ENCODE measurements at places on chromosomes 12 and 14. TPM values are rescaled to one million over a fixed set of nuclear protein-coding genes. Genes with fewer than 3 reads are reported as not detected.
A peak's percentile ranks its signal among the peaks of the same experiment; 100 is the strongest.

DNA sequence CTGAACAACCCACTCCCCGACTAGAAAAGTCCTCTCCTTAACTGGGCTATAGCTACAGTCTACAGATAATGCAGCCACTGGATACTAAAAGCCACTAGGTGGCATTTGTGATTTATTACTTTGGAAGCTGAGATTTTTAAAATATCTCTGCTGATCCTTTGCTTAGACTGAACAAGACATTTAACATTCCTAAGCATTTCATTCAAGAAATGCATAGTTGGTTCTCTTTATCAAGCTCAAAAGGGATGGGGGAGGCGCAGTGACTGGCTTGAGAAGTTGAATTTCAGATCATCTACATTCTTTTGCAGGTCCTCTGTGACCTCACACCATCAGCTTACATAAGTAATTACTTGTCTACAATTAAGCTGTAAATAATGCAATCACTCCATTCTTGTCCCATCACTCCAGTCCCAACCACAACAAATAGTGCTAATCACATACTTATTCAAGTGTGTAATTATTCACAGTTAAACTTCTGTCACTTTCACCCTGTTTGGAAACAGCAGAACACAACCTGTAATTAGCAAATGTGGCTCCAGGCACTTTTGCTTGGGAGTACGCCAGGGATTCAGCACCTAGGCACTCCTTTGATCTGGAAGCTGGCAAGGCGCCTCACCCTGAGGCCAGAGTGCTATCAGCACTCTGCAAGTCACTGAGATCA is 203.6 kb downstream of the NOVA1 start:
- peak; percentile 44 for DNase-seq

GRCh38 chr14:59629444-59630287 is 53.1 kb upstream of the CCDC175 start:
- no peak for DNase-seq

- peak; percentile 97 for DNase-seq
These were observed 136.4 kb upstream of the KRAS start for GRCh38 chr12:25386831-25387731.

- no peak for DNase-seq
These were observed 38.4 kb downstream of the MLXIP start for GRCh38 chr12:122116707-122117535.

DNA sequence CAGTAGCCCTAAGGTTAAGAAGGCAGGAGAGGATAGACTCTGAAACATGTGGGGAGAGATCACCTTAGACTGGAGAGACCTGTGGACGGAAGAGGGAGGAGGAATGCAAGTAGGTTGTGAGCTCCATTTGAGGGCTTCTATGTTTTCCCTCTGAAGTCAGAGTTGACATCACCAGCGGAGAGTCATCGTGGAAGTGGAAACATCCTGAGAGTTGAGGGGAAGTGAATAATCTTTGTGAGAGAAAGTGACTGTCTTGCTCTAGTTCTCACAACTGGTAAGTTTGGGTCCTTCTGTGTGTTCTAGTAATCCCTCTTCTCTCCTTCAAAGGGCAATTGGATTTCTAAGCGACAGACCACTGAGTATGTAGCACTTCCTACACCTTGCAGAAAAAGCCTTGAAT is 103.6 kb upstream of the CCND2 start:
- DNase-seq, result no peak

- no peak for DNase-seq
These were observed 6.3 kb downstream of the NUAK1 start for GRCh38 chr12:106132175-106133135.

- no peak for DNase-seq
These were observed 18.5 kb upstream of the PGF start for GRCh38 chr14:74973905-74974363.

DNA sequence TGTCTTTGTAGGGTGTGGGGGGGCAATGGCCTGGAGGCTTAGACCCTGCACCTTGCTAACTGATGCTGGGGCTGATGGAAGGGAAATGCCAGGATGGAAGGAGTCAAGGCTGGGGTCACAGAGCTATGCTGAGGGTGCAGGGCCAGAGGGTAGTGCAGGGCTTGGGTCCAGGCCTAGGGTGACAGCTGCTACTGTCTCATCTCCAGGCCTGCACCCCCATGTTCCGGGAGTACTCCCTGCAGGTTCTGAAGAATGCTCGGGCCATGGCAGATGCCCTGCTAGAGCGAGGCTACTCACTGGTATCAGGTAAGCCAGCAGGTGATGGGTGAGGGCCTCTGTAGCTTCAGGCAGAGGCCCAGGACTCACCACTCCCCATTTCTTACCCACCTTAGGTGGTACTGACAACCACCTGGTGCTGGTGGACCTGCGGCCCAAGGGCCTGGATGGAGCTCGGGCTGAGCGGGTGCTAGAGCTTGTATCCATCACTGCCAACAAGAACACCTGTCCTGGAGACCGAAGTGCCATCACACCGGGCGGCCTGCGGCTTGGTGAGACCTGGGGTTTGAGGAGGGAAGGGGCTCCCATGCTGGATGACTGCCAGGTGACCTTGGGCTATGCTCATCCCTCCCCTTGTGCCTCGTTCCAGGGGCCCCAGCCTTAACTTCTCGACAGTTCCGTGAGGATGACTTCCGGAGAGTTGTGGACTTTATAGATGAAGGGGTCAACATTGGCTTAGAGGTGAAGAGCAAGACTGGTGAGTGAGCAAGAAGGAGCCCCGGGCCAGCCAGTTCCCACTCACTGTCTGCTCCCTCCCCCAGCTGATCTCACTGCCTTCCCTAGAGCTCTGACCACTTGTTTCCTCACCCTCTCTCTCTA is 4.1 kb downstream of the SHMT2 start:
- no peak for DNase-seq

GRCh38 chr14:99164712-99165111 is 107.3 kb downstream of the BCL11B start:
- DNase-seq, result peak; percentile 15

DNA sequence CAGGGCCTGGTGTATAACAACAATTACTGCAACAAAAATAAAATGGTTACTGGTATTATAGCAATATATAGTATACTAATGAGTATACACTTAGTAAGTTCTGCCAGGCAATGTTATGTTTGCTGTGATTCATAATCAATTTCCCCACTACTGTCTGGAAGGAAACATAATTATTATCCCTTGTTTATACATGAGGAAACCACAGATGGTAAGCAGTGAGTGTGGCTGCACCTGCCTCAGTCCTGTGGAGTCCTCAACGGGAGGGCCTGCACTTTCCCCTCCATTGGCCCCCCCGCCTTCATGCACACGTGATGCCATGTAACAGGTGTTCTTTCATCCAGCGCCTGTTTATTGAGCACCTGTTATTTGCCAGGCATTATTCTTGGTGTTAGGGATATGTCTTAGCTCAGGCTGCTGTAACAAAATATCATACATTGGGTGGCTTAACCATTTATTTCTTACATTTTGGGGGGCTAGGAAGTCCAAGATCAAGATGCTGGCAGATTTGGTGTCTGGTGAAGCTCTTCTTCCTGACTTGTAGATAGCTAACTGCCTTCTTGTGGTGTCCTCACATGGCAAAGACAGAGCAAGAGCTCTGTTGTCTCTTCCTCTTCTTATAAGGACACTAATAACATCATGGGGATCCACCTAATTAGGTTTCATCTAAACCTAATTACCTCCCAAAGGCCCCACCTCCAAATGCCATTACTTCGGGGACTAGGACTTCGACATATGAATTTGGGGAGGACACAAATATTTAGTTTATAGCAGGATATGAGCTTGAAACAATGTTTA is 59.5 kb upstream of the CHGA start:
- peak; percentile 71 for DNase-seq

DNA sequence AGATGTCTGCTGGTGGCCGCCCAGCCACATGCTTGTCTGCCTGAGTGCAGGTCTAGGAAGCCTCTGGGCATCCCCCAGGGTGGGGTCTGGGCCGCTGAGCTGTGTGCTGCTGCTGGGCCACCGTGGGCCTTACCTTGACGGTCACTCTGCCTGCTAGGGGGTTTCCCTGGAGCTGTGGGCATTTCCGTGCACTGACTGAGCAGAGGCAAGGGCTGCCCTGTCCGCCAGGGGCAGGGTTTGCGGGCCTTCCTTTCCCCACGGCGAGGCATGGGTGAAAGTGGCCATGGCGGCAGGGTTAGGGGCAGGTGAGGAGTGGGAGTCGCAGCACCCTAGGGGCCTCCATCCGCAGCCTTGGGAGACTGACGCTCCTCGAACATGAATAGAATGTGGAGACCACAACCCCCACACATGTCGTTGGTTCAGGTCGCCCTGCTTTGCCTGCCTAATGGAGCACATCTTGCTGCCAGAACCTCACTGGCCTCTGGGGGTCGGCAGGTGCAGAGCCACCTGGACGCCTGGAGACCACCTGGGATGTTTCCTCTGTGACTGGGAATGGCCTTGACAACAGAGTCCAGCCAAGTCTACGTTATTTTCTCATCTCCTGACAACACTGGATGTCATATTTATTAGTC is 2.5 kb downstream of the ZBTB42 start:
- no peak for DNase-seq

GRCh38 chr12:12916135-12916944 is 25.0 kb downstream of the GPRC5A start:
- peak; percentile 93 for DNase-seq

DNA sequence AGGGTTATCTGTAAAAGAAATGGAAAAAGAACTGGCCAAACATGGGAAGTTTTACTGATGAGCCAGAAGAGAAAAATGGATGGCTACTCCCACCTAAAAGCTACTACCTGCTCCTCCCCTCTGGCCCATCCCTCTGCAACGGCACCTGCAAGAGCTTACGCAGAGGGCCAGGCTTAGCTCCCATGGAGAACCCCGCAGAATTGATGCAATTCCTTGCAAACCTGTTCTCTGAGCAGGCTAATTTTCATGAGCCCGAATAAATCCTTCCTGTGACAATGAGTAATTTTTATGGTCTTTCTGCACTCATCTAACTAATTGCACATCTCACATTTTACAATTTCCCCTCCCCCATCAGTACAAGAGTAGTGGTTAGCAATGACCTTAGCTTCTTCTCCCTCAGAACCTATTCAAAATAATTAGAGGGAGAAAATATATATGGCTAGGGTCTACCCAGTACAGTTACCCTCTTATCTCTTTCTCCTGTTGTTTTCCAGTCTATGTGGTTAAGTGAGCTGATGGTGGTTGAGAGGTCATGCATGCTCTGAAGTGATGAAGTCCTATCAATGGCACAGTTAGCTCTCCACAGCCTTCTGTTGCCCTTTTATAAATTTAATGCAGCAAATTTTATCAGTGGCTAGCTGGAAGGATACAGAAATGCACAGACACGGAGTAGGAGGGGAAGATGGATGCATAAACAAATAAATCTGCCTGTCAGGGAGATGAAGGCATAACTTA is 67.7 kb upstream of the NTF3 start:
- no peak for DNase-seq

GRCh38 chr12:109783965-109784244 is 49.3 kb downstream of the TRPV4 start:
- no peak for DNase-seq

DNA sequence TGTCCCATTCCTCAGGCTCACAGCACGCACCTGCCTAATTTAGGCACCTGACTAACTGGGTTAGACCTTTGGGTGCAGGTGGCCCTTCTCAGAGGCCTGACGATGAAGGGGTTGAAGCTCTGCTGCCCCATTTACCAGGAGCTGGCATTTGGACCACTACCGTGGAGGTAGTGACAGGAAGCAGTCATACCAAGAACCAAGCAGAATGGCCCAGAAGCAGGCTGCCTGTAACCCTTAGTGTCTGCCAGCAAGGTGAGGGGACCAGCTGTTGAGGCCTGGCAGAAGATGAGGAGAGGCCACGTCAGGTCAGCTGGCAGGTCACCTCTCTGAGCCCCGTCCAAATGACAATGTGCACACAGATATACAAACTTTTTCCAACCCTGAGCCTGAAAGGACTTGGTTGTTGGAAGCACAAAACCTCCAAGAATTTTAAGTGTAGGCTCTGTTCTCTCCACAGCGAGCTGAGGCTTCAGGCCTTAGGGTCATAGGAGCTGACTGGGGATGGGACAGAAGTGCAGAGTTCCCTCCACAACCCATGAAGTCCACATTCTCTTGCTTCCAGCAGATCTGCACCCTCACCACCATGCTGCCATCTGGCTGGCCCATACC is 23.1 kb downstream of the VASH1 start:
- no peak for DNase-seq

DNA sequence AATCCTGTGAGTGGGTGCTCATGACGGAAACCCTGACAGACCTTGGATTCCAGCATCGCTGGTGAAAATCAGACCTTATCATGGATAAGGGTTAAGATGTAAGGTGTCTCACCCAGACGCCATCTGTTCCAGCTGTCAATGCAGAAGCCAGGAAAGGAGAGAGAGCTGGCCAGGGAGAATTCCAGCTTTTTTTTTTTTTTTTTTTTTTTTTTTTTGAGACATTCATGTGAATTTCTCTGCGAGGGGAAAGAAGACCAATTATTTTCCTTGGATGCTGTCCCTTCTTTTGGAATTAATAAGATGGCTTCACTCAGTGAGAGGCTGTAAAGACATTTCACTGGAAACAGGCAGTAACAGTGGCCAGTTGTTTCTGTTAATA is 1.8 kb downstream of the TRAF3 start:
- DNase-seq, result peak; percentile 29

DNA sequence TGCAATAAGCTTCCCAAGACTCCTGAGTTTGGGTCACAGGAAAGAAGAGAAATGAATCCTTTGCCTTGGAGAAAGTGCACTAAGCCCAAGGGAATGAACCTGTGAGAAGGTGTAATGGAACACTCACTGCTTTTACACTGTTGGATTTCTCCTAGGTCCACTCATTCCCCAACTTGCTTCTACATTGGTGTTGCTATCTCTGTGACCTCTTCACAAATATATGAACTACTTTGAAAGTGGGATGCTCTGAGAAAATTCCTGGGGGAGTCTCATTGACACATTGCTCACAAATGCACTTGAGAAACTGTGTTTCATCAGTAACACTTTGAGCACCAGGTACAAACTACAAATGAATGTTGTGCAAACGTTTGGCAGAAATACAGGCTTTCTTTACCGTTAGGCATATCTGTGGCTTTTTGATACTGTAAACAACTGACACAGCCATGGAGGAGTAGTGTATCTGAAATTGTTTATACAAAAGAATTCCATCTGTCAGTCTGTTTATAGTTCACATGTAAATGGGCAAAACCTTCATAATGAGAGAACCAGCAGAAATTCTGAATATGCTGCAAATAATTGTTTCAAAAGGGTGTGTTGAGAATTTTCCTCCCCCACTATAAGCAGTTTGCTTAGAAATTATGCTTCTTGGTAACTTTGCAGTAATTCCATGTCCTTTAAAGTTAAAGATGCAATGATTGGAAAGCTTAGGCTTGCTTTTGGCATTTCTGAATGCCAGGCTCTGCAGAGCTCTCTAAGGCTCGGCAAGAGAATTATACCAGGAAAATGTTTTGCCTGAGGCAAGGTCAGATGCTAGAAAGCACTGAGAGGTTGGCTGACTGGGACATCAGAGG is 348.5 kb upstream of the DDHD1 start:
- peak; percentile 11 for DNase-seq

DNA sequence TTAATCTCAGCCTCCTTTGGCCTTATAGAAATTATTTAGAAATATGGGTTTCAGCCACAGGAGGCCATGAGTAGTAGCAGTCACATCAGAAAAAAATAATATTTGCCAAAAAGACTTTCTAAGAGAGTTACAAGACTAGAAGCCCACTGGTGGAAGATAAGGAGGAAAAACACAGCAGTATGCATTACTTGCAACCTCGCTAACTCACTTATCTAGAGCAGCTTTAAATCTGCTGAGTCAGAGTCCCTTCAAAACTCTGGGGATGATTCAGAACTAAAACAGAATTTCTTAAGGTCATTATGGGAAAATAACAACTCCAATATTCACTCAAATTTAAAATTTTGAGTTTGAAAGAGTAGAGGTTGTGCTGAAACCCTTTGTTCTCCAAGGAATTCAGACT is 6.2 kb downstream of the OR4K17 start:
- DNase-seq, result no peak

ZDHHC22 gene
- 0.41 TPM for total RNA-seq

EPYC gene
- total RNA-seq, result not detected

AKAP5 gene
- 0.51 TPM for total RNA-seq

CLEC1A gene
- 2.7 TPM for total RNA-seq

PLEKHG3 gene
- 38.0 TPM for total RNA-seq

IGF1 gene
- total RNA-seq, result 72.9 TPM
